ENCODE measurements at places on chromosomes 2 and 18. TPM values are rescaled to one million over a fixed set of nuclear protein-coding genes. Genes with fewer than 3 reads are reported as not detected.

The DNAH7 gene
- 0.74 TPM for polyA plus RNA-seq

The OXER1 gene
- 0.37 TPM for polyA plus RNA-seq

The UGT1A6 gene
- not detected for polyA plus RNA-seq

The EVA1A gene
- 32.5 TPM for polyA plus RNA-seq

The CYP1B1 gene
- polyA plus RNA-seq = 7.8 TPM

The MALL gene
- 0.63 TPM for polyA plus RNA-seq

The KIAA2012 gene
- polyA plus RNA-seq = 0.12 TPM

The GPR155 gene
- 3.8 TPM for polyA plus RNA-seq

The PPP1R1C gene
- polyA plus RNA-seq = 0.41 TPM

The ABCG5 gene
- not detected for polyA plus RNA-seq

The RAX gene
- not detected for polyA plus RNA-seq

The CYTIP gene
- polyA plus RNA-seq = not detected

The G6PC2 gene
- not detected for polyA plus RNA-seq

The APLF gene
- 3.6 TPM for polyA plus RNA-seq

The SH2D6 gene
- polyA plus RNA-seq = 0.15 TPM

The STON1 gene
- 13.5 TPM for polyA plus RNA-seq

The RGPD3 gene
- polyA plus RNA-seq = 0.07 TPM

The BCL11A gene
- 1.4 TPM for polyA plus RNA-seq

The UGT1A8 gene
- not detected for polyA plus RNA-seq

The VIT gene
- polyA plus RNA-seq = not detected

The PCARE gene
- not detected for polyA plus RNA-seq

The IL18RAP gene
- polyA plus RNA-seq = not detected

The ERMN gene
- polyA plus RNA-seq = not detected

The LRRTM1 gene
- not detected for polyA plus RNA-seq

The BCL2L11 gene
- 4.2 TPM for polyA plus RNA-seq

The ST8SIA5 gene
- not detected for polyA plus RNA-seq

The C2orf78 gene
- polyA plus RNA-seq = not detected

The MAP3K19 gene
- polyA plus RNA-seq = not detected

The CHST10 gene
- polyA plus RNA-seq = 11.3 TPM

The ANKRD30B gene
- not detected for polyA plus RNA-seq

The PROM2 gene
- polyA plus RNA-seq = 0.12 TPM

The CRIM1 gene
- polyA plus RNA-seq = 168 TPM

The MFSD2B gene
- 0.05 TPM for polyA plus RNA-seq

The CRYGD gene
- not detected for polyA plus RNA-seq
